ENCODE measurements at places on chromosomes 7 and 10.

DNA sequence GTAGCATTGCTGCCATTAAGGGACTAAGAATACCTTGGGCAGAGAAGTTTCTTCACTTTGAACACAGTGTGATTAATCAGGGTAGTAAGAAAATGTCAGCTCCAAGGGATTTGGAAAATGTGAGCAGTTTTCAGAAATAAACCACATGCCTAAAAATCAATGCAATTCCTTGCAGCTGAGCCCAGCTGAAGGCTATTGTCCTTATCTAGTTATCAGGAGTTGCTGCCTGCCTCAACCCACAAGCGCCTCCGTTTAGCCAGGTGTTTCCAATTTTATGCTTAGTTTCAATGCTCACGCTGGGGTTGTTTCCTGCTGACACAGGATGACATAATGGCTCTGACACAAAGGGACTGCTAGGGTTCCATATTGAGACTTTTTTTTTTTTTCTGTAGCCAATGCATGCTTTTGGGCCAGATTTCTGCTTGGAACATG lies 132.3 kb upstream of the ANK3 start:
- DNase-seq, result no peak

- DNase-seq, result no peak
Observed at GRCh38 chr10:110042181-110042580, 34.4 kb downstream of the ADD3 start.

DNA sequence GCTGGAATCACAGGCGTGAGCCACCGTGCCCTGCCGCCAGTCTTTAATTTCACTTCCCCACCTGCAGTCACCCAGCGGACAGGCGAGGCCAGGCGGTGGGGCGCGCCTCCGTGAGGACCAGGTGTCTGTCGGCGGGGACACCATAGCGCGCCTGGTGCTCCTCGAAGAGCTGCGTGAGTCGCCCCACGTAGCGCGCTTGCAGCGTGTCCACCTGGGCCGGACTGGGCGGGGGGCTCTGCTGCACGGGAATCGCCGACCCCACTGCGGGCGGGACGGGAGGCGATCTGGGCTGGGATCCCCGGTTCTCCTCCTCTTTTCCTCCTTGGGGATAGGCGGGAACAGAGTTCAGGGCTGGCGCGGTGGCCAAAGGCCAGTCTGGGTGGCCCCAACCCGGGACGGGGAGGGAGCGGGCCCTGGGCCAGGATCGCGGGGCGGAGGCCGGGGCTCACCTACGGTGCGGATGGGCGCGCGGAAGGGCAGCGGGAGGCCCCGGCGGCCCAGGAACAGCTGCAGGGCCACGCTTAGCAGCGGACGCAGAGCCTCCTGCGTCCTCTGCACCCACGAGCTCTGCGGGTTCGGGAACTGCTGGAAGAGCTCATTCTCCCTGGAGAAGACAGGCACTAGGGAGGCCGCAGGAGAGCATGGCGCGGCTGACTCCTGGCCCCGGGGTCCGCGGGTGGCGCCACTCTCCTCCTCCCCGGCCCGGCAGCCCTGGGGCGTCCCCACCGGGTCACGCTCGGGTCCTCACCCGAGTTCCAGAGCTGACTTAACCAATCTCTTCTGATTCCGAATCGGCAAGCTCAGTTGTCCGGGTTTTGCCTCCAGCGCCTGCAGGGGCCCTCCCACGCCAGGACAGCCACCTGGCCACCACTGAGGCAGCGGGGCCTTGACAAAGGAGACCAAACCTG lies 1.1 kb upstream of the MOGAT3 start:
- no peak for DNase-seq

- no peak for DNase-seq
Observed at GRCh38 chr7:96426027-96426426, 104.1 kb upstream of the SLC25A13 start.

GRCh38 chr7:25864943-25865751 lies 286.9 kb upstream of the NFE2L3 start:
- no peak for DNase-seq
